Left cardiac atrium (tissue), 4 donors: ENCODE measurements at places on chromosomes 13 and 19.

GRCh38 chr13:111856571-111856970 is 210.4 kb upstream of the SOX1 start:
- DNase-seq: no peak

DNA sequence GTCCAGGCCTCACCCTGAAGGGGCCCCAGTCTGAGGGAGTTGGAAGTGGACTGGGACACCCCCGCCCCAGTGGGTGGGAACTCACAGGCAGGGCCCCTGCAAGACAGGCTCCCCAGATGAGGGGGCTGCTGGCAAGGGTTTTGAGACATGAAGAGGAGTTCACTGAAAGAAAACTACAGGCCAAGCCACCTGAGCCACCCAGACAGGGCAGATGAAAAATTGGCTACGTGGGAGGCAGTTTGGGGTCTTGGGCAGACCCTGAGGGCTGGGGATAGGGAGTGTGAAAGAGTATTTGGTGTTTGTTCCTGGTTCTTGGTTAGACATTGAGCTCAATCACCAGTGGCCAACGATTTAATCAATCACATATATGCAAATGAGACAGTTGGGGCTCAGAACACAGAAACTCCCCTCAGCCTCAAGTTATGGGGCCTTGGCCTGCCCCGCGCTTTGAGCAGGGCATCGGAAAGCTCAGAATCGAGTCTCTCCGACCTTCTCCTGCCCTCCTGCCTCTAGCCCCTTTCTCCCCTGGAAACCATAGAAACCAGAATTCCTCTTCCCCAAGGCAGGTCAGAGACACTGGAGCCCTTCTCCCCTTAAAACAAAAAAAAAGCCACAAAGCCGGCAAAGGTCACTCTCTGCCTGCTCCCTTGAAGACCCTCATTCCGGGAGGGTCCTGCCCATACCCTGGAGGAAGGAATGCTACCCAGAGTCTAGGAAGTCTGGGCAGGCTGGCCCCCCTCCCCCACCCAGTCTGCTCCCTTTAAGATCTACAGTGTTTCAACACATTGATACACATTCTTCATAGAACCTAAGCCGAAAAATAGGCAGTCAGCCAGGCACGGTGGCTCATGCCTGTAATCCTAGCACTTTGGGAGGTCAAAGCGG is 1.3 kb upstream of the ISYNA1 start:
- no peak for DNase-seq

DNA sequence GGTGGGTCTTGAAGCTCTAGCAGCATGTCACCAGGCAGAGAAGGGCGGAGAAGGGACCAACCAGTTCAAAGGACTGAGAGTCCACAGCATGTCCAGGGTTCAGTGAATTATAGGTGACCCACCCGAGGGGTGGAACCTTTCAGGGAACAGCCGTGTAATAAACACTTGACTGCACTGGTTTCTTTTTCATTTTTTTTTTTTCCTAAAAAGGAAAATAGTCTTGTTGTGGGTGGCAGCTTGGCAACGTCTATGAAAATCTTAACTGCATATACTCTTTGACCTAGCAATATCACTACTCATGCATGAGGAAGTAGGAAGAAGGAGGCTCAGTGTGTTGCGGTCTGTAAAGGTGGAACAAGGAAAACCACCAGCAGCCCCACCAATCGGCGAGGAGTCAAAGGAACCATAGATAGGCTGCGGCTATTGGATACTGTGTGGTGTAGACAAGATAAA is 13.0 kb upstream of the MYH14 start:
- no peak for DNase-seq

GRCh38 chr19:41025871-41026270 is 34.8 kb downstream of the CYP2B6 start:
- no peak for DNase-seq
